Right lobe of liver (tissue), 6 donors: ENCODE measurements at places on chromosomes 13 and 19.

- no peak for DNase-seq
Measured at GRCh38 chr19:13066933-13067807, 35.5 kb downstream of the LYL1 start.

DNA sequence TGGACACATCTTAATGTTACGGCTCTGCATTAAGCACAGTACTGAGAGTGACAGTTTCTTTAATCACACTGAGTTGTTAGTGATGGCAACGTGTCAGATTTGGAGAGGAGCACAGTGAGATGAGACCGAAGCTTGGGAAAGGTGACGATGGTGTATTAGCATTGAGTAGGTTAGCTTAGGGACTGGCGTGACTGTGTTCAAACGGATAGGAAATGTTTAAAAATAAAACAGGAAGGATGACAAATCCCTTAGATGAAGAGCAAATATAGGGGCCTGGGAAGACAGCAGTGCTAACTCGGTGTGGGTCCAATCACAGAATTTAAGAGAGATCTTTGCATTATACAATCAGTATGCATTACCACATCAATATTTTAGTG lies 384.3 kb downstream of the HS6ST3 start:
- no peak for DNase-seq

DNA sequence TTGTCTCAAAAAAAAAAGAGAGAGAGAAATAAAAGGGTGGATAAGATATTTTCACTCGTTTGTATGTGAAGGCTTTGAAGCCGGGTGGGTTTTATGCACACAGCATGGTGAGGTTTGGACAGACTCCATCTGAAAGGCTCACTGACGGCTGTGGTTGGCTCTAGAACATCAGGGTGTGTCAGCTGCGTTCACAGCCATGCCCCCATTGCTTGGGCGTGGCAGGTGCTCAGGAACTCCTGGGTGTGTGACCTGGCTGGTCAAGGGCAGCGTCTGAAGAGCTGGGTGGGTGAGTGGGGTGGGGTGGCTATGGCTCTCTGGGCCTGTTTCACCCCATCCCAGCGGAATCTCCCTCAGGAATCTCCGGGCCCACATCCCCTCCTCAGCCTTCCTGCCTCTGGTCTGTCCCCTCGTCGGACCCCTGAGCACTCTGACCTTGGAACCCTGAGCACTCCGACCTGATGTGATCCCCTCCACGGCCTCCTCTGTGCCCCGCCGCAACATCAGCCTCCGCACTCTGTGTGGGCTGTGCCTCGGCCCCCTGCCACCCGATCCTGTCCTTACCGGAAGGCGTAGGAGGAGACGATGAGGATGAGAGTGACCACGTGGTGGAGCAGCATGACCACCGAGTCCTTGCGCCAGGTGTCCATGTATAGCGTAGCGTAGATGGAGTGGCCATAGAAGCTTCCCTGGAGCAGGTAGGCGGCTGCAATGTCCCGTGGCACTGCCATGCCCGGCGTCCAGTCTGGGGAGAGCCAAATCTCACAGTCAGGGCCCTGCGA lies 12.2 kb downstream of the CERS1 start:
- no peak for DNase-seq

- no peak for DNase-seq
Measured at GRCh38 chr19:39481229-39481545, 549 bp downstream of the TIMM50 start.

GRCh38 chr19:718991-719512 lies 10.3 kb downstream of the PALM start:
- no peak for DNase-seq

DNA sequence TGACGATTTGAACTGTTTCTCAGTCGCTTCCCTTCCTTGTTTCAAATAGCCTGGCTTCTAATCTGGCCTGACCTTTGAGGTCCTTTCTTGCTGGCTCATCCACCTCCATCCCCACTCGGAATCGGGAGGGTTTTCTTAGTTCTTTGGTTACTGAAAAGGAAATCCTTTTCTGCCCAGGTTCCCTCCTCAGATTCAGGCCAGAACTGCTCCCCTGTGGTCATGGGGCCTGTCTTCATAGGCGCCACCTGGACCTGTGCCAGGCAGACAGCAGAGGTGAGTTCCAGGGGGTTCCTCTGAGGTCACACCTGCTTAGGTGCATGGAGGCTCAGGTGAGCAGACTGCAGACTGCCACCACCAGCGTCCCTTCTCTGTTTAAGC lies 62.4 kb downstream of the AKAP11 start:
- DNase-seq, result no peak

DNA sequence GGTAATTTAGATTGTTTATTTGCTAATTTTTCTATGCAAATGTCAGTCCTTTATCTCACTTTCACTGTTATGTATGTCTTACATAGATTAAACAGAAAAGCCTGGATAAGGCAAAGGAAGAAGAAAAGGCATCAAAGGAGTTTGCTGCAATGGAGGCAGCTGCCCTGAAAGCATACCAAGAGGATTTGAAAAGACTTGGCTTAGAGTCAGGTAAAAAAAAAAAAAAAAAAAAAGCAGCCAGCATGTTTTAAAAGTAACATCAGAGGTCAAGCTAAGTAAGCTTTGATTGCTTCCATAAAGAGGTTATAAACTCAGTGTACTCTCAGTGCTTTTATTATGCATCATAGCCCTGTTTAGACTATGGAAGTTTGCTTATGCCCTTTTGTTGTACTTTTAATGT lies 3.8 kb downstream of the WBP4 start:
- no peak for DNase-seq

DNA sequence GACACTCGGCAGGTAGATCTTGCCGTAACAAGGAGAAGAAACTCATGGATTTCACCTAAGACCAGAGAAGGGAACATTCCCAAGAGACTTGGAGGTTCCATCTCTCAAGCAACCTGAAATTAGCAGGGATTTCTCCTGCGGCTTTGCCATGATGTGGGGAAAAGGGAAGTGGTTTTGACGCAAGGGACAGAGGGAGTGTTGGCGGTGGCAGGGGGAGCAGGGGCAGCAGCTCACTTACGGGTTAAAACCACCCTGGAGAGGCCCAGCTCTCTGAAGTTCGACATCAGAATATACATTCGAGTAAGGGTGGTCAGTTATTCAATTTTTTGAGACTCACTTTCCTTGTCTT lies 76.1 kb upstream of the POMP start:
- no peak for DNase-seq
